Ammon's horn (tissue), 1 donor: ENCODE measurements at places on chromosomes 7 and 10.

DNA sequence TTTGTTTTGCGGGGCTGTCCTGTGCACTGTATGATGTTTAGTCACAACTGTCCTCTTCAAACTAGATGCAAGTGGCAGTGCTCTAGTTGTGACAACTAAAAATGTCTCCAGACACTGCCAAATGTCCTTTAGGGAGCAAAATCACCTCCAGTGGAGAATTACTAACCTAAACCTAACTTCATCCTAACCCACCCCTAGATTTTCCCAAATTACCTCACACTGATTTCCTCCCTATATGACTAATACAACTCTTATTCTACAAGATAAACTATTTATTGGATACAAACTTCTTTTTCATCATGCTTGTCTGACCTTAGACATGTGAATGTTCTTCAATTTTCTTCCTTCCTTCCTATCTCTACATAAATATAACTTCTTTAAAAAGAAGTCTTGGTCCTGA, 26.4 kb downstream of the PNPLA8 start:
- no peak for DNase-seq

DNA sequence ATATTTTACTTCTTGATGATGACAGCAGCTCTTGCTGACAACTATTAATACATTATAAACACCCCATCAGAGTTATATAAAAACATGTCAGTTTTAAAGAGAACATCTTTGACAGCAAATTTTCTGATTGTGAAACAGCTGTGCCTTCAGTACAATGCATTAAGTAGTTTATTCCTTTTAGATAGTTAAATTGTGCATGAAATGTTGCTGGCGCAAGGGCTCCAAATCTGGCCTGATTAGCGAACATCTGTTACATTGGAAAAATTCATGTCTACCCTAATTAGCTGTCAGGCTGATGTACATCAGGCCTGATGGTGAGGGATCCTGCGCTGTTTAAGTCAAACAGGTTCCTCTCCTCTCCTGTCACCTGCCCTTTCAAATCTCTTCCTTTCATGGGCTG, 171.9 kb upstream of the SP8 start:
- DNase-seq, result no peak

DNA sequence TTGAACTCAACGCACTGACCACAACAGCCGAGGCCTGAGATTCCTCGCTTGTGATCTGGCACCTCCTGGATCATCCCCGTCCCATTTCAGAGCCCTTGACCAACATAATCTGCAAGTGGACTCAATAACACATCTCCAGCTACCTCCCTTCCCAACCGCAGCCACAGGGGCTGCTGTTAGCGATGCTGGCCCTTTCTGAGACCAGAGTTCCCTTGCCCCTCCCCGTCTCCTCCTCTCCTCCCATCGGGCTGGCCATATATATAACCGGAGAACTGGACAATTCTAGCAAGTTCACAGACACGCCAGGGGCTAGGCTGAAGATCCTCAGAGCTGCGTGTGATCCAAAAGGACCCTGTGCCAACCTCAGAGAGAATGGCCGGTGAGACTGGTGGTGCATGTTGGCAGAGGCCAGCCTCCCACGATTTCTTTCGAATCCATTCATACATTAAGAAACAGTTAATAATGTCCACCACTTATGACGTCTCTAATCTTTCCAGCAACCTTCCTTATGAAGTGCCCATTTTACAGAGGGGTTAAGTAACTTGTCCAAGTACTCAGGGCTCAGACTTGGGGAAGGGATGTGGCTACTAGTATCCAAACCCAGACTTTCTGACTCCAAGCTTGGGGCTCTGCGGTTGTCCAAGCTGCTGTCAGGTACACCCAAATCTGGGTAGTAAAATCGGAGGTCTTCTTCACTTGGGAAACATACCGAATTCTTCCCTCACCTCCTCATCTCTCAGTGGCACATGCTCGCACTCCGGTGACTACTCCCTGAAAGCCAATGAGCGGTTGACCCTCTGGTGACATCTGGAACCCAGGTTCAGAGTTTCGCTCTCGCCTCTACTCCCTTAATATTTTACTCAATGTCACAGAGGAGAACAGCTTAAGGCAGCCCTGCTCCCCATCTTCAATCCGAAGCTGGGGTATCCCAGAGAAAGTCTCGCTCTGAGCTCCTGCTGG, 11.2 kb upstream of the FEZF1 start:
- no peak for DNase-seq

DNA sequence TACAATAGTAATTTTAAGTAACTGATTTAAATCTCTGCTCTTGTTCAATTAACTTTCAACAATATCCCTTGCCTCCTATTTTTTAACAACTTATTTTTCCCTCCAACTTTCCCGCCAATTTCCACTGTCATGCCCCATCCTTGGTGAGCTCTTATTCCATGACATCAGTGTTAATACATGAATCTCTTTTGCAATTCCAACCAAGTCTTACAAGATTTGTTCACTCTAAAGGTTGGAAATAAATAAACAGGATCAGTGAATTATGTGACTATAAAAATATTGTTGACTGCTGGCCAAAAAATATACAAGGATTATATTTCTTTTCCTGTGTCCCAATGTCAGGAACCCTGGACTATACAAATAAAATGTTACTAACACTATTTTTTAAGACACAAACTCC, 21.0 kb upstream of the AGMO start:
- no peak for DNase-seq

DNA sequence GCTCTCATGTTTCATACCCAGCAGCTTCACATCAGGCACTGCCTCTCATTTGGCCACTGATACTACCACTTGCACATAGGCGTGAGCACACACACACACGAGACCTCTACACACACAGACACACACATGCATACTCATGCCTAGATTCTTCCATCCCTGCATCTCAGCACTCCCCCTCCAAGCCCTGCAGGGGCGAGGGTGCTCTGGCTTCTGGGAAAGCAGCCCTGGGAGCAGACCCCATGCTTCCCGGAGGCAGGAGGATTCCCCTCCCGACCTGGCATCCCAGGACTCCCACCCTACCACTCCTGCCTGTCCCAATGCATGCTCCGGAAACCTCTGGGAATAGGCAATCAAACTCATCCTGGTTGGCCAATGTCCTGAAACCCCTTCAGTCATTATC, 89.1 kb upstream of the SMNDC1 start:
- no peak for DNase-seq

DNA sequence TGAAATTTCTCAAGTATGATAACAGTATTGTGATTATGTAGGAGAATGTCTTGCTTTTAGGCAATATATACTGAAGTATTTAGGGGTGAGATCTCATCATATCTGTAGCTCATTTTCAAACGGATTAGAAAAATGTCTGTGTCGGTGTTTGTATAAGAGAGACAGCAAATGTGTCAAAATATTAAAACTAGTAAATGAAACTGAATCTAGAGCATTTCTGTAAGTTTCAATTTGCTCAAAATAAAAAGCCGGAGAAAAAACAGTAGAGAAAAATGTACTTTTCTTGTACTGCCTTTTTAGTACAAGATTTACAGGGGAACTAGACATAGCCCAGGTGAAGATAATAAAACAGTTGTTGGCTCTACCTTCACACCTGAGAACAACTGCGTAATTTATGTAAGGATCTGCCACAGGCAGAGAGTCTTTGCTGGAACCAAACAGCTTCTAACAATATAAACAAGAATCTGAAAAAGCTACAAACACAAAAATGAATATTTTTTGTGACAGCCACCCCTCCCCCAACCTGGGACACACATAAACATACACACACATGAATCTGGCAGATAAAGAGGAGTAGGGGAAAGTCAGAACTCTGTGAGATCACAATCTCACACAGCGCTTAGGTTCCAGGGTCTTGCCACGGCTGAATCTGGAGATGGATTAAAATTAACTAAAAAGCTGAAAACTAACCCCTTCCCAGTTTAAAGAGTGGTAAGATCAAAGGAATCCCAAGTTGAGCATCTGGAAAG, 153.3 kb downstream of the AVL9 start:
- DNase-seq, result no peak

DNA sequence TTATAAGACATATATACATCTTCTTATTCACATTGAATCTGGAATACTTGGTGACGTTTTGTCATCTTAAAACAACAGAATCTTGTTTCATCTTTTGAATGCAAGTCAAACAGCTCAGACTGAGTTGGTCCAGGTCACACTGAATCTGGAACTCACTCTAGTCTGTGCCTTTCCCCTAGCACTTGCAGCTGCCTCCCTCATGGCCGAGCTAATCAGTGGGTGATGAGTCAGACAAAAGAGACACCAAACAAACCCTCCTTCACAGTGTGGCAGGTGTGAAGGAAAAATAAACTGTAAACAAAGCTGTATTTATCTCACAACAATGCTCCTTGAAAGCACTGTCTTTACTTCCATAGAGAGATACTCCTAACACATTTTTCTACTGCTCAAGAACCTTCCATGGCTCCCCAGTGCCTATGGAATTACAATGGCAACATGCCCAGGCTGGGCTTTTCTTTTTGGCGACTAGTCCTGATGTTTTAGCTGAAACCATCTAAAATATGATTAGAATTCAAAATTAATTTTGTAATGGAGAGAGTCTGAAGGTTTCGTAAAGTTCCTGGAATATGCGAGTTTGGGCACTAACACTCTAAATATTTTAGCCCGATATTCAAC, 140.0 kb downstream of the ZNF365 start:
- DNase-seq, result no peak

- peak; percentile 97 for DNase-seq
Measured at GRCh38 chr10:92290837-92291615, at the start of the genes CPEB3 and MARCHF5. Gene CPEB3, minus strand, starts transcription at chr10:92291078. Its CDS starts 50,728 bp downstream, at chr10:92240350. Gene MARCHF5, plus strand, starts transcription at chr10:92291167. Its CDS starts 328 bp downstream, at chr10:92291495.

GRCh38 chr7:129741743-129742213, 130.3 kb downstream of the NRF1 start:
- DNase-seq, result peak; percentile 59

GRCh38 chr10:109259293-109259692, 664.0 kb downstream of the XPNPEP1 start:
- no peak for DNase-seq

GRCh38 chr7:30351286-30351685, 66.9 kb downstream of the ZNRF2 start:
- no peak for DNase-seq

DNA sequence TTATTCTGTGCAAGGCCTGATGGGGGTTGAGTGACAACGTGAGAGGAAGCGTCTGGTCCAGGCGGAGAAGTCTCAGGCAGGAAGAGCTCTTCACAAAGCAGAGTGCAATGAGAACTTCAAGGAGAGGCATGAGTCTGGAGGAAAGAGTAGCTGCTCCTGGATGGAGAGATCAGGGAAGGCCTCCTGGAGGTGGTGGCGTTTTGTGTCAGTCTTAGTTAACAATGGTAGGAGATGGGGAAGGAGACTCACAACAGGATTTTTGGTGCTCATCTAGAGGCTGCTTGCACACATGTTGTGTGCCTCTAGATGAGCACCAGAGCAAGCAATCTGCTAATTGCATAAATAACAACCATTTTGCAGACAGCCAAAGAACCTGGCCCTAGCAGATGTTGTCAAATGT, 442.8 kb upstream of the PODXL start:
- no peak for DNase-seq

DNA sequence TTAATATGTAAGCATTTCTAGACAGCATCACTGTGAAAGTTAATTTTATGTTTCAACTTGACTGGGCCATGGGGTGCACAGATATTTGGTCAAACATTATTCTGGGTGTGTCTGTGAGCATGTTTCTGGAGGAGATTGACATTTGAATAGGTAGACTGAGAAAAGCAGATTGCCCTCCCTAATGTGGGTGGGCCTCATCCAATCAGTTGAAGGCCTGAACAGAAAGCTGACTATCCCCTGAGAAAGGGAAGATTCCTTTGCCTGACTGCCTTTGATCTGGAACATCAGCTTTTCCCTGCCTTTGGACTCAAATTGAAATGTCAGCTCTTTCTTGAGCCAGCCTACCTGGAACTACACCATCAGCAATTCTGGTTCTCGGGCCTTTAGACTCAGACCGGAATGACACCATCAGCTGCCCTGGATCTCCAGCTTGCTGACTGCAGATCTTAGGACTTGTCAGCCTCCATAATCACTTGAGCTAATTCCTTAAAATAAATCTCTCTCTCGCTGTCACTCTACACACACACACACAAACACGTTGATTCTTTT, 5.7 kb upstream of the RPP30 start:
- no peak for DNase-seq

DNA sequence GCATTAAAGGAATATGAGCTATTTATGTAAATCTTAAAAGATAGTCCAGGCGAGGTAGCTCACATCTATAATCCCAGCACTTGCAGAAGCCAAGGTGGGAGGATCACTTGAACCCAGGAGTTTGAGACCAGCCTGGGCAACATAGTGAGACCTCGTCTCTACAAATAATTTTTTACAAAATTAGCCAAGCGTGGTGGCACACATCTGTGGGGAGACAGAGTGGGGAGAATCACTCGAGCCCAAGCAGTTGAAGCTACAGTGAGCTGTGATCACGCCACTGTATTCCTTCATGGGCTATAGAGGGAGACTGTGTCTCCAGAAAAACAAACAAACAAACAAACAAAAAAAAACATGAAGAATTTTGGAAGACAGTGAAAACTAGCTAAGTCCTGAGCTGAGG, 28.4 kb downstream of the HERC4 start:
- DNase-seq, result no peak

DNA sequence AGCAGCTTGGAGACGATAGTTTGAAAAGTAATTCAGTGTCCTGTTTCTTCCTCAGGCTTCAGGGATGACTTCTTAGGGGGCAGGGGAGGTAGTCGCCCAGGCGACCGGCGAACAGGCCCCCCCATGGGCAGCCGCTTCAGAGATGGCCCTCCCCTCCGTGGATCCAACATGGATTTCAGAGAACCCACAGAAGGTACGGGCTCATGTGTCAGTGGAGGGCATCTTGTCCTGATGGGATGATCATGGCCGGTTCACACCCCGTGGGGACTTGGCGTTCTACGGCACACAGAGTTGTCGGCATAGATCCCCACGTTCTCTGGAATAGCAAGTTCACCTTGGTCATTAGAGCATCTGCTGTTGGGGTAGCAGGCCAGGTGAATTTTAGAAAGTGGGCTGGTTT, 15.1 kb upstream of the LAT2 start:
- no peak for DNase-seq

GRCh38 chr7:77362905-77363304, 53.2 kb downstream of the GSAP start:
- no peak for DNase-seq

GRCh38 chr10:8584666-8585065, 530.2 kb downstream of the GATA3 start:
- no peak for DNase-seq

DNA sequence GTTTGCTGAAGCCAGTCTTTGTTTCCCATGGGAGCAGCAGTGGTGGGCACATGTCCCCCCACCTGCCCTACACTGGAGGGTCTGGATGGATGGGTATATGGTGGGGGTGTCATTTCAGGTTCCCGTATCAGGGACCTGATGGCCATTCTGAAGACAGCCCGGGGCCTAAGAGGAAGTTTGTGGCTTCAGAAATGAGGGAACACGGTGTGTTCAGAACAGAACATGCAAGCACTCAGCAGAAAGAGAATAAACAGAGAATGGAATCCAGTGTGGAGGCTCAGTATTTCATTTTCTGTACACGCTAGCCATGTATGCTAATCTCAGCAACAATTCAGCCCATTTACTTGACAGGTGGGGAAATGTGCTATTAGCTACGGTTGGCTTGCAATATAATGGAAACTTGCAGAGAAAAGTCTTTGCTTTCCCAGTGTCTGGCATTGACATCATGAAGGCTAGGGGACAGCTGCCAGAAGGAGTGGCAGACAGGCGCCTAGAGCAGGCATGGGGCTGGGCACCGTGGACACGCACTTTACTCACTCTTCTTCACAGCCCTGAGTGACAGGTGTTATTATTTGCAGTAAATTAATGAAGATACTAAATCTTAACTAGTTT, 98.6 kb downstream of the ELMO1 start:
- peak; percentile 47 for DNase-seq
